ENCODE measurements at places on chromosomes 11 and 22.

GRCh38 chr11:12253843-12254281, 123.5 kb upstream of the PARVA start:
- no peak for DNase-seq

DNA sequence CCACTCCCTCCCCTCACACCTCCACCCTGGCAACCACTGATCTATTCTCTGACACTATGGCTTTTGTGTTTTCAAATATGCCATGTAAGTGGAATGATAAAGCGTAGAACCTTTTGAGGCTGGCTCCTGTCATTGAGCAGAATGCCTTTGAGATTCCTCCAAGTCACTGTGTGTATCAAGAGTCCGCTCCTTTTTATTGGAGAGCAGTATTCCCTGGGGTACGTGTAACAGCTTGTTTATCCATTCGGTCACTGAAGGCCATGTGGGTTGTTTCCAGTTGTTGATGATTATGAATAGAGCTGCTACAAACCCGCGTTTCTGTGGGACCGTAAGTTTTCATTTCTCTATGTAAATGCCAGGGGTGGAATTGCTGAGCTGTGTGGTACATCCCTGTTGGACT, 10.3 kb downstream of the TP53I11 start:
- DNase-seq, result no peak

DNA sequence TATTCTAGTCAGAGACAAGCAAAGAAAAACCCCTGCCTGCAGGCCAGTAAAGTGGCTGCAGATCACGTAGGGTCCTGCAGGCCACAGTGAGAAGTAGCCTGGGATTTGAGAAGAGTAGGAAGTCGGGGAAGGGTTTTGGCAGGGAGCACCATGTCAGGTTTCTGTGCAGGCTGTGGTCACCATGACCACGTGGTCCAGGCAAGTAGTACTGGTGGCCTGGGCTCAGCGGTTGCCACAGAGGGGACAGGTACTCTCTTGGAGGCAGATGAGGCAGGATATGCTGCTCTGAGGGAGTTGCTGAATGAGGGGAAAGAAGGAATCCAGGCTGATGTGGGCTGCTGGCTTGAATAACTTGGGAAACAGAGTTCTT, 46.5 kb downstream of the PISD start:
- no peak for DNase-seq

GRCh38 chr22:42769238-42769573, 48.5 kb upstream of the A4GALT start:
- DNase-seq, result no peak

DNA sequence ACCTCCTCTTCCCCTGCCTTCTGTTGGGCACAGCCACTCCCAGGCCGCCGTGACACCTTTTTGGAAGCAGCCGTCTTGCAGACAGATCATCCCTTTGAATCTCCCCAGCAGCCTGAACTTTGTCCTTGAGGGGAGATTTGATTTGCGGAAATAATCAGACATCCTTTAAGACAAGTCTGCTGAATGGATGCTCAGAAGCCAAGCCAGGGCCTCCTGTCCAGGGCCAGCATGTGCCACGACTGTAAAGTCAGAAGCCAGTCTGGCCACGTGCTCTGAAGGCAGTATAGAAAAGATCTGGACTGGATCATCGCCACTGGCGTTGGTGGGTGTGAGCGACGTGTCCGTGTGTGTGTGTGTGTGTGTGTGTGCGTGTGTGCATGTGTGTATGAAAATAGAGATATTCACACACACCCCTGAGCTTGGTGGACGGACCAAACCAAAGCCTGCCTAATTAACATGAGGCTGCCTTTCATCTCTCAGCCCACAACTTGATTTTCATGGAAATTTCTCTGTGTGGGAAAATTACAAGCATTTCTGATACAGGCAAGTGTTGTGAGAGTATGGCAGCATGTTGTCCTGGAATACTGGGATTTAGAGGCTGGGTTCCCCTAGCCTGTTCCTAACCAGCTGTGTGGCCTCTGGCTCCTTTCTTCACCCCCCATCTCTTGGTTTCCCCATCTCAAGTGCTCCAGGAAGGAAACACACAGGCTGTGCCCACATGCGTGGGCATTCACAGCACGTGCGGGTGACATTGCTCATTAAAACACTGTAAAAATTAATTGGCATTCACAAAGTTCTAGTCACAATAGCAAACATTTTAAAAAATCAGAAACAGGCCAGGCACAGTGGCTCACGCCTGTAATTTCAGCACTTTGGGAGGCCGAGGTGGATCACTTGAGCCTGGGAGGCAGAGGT, 61.8 kb upstream of the WNT7B start:
- no peak for DNase-seq

DNA sequence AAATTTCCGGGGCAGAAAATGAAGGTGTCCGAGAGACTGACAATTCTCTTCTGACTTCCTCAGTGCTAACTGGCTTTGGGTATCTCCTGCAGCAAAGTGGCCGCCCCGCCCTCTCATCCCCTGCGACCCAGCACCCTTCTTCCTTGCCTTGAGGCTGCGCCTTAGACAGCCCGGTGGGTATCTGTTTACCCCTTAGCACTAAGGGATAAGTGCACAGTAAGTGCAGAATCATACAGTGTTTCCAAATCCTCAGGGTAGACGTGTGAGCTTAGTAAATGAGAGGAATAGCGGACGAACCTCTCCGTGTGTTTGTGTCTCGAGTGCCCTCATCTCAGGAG, 368 bp upstream of the CHORDC1 start:
- no peak for DNase-seq

All from forelimb muscle (tissue), 1 donor.